Fibroblast of the conjunctiva (primary cell): ENCODE measurements at places on chromosomes 11 and 22.

- no peak for DNase-seq
Measured at GRCh38 chr11:2806351-2807024, 79.1 kb downstream of the CDKN1C start.

- DNase-seq, result no peak
Measured at GRCh38 chr11:8069771-8070170, 11.2 kb upstream of the TUB start.

- DNase-seq, result no peak
Measured at GRCh38 chr22:34885852-34886251, 180.1 kb upstream of the ISX start.

- DNase-seq, result no peak
Measured at GRCh38 chr11:35518766-35519165, 6.7 kb downstream of the PAMR1 start.

DNA sequence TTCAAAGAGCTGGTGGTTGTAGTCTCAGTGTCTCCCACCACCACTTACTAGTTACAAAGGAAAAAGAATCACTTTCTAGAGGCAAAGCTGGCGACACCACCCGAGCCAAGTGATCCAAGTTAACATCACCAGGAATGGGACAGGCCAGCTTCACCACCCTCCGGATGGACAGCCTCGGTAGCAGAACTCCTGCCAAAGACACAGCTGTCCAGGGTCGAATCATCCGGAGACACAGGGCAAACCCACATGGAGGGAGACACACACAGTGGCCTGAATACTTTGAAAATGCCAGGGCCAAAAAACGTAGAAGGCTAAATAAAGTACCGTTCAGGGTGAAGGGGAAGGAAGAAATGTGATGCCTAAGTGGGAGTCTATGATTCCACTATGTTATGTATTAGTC, 33.1 kb downstream of the KCNQ1 start:
- DNase-seq, result no peak

DNA sequence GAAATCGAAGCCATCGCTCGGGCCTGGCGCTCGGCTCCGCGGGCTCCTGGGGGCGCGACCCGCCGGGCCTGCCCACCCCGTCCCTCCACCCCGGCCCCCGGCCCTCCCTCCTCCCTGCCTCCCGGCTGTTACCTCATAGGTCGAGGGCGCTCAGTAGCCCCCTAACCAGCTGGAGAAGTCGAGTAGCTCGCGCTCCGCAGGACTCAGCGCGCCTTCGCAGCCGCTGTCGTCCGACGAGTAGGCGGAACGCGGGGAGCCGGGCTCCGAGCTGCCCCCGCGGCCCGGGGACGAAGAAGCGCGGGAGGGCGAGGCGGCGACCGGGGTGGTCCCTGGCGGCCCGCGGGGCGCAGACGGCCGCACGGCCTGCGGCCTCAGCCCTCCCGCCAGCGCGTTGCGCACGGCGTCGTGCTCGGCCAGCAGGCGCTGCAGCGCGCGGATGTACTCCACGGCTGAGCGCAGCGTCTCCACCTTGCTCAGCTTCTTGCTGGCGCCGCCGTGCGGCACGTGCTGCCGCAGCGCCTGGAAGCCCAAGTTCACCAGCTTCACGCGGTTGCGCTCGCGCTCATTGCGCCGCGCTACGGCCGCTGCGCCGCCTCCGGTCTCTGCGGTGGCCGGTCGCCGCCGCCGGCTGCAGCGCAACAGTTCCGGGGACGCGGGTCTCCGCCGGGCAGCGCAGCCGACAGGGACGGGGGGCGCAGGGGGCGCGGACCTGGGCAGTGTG, 627 bp downstream of the ASCL2 start:
- DNase-seq, result peak; percentile 13
